ENCODE measurements at places on chromosomes 1 and 21.

DNA sequence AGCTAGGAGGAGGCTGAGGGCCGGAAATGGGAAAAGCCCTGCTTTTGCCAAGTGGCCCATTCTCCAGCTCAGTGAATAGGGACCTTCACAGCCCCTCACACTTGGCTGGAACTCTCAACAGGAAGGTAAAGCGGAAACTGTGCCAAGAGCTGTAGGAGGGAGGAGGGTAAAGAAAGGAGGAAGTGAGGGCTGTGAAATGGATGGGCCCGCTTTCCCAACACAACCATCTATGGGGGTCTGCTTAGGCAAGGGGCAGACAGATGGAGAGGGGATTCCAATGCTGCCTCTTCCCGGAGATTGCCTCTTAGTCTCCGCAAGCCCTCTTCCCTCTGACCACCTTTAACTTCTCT lies 5.2 kb downstream of the INKA2 start:
- DNase-seq = no peak

GRCh38 chr1:2799811-2800663 lies 1.5 kb downstream of the TTC34 start:
- DNase-seq = no peak

DNA sequence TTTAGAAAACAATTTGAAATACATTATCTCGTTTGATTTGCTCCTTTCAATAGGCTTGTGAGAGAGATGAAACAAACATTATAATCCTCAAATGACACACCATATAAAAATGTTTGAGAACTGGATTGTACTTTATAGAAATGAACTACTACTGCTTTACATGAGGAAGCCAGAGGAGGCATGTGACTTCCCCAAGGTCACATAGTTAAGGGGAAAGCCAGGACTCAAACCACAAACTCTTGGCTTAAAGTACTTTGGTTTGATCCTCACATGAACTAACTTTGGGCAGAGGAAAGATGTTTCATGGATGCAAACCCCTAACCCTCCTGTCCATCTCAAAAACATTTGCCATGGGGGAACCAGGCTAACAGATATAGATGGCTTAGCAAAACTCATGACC lies 4.7 kb downstream of the ARHGEF11 start:
- no peak for DNase-seq

GRCh38 chr1:77828098-77828497 lies 48.6 kb downstream of the MIGA1 start:
- DNase-seq = no peak

- no peak for DNase-seq
These were observed 102.2 kb downstream of the OLFML2B start for GRCh38 chr1:161921491-161921890.

GRCh38 chr1:198121056-198121826 lies 35.6 kb upstream of the NEK7 start:
- no peak for DNase-seq

All from NCI-H2081 (cell line).